PC-3 (cell line): ENCODE measurements at places on chromosomes 11 and 22. TPM values are rescaled to one million over a fixed set of nuclear protein-coding genes. Genes with fewer than 3 reads are reported as not detected.

INSC gene
- total RNA-seq: not detected in 2 replicates

CLDN5 gene
- 0.47 TPM in 1 of 2 replicates, not detected in the other for total RNA-seq

YPEL1 gene
- 0.23 and 3.2 TPM in 2 replicates for total RNA-seq

FUT4 gene
- total RNA-seq: 2.8 and 4.1 TPM in 2 replicates

SCGB2A2 gene
- not detected in 2 replicates for total RNA-seq
